Left cardiac atrium (tissue), 4 donors: ENCODE measurements at places on chromosomes 12 and 14.

- DNase-seq, result no peak
Observed at GRCh38 chr14:52117111-52117832, 48.4 kb upstream of the NID2 start.

GRCh38 chr14:51073731-51074130, 21.2 kb downstream of the TRIM9 start:
- no peak for DNase-seq

GRCh38 chr14:91302391-91302790, 57.9 kb upstream of the GPR68 start:
- no peak for DNase-seq

DNA sequence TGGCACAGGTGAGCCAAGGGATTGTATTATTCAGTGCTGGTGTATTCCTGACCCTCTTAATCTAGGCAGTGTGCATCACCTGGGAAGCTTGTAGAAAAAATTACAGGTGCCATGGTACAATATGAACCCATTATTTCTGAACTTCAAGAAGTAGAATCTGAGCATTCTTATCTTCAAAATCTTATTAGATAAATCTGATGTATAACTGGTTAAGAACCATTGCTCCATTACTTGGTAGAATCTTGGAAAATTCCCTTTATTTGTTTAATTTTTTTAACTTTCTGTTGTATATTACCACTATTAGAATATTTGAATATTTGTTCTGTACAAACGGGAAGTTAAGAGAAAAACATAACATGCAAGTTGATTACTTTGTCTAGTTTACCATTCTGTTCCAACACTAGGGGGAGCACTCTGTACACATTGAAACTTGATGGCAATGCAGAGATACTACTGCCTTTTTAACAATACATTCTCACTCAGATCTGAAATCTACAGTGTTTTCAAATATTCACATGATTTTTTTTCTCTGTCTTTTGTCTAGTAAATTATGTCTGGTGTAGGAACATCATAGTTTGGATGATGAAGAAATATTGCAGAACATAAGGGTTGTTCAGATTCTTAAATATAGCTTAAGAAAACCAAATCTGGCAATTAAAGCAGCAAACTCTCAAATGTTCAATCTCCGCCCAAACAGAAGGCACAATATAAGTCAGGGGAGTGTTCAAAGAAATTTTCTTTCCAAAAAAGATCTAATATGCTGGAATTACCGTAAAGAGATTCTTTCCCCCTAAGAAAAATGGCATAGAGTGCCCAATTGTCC, 196.6 kb downstream of the PCNX1 start:
- DNase-seq, result no peak

DNA sequence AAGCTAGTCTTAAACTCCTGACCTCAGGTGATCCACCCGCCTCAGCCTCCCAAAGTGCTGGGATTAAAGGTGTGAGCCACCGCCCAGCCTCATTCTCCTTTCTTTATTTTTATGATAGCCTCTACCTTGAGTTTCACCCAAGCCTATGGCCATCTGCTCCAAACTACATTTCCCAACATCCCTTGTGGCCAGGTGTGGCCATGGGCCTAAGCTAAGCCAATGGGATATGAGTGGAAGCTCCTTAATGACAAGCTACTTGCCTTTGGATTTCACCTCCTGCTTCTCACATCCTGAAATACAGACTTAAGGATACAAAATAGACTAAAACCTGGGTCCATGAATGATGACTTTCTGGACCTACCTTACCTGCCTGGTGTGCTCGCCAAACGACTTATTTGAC, 46.2 kb downstream of the DPF3 start:
- no peak for DNase-seq

- DNase-seq, result no peak
Observed at GRCh38 chr12:92601176-92601575, 101.6 kb upstream of the PLEKHG7 start.

DNA sequence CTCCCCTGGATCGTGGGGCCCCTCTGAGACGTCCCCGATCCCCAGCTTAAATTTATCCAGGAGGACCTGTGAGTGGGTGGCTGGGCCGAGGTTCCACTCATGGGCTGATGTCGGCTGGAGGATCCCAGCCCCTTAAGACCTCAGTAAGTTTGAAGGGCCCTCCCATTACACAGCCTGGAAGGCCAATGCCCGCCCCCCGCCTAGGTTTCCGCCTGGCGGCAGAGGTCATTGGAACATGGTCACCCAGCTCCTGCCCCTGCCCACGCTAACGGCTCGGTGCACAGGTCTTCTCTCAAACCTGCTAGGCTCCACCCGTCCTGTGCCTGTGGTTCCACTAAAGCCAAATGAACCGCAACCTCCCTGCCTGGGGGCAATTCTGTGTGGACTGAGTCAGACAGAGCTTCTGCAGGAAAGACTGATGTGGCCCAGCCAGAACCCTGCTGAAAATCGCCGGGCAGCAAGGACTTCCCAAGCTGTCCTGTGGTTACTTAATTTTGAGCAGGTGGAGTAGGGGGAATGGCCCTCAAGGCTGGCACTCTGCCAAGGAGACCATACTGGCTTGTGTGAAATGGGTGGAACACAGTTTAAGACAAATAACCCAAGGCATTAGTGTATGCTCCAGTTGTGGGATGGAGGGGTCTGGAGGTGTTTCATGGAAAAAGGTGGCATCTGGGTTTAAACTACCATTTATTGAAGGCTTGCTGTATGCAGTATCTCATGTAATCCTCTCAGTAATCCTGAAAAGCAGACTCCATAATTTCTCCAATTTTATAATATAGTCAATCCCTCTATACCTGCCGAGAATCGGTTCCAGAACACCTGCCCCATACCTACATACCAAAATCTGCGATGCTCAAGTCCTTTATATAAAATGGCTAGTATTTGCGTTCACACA, 903 bp upstream of the NT5DC3 start:
- peak; percentile 45 for DNase-seq
